Left lung (tissue), 14 donors: ENCODE measurements at places on chromosomes 2 and 18. TPM values are rescaled to one million over a fixed set of nuclear protein-coding genes. Genes with fewer than 3 reads are reported as not detected.

- DNase-seq, result no peak
Observed at GRCh38 chr18:39184176-39184575, 1618.6 kb upstream of the CELF4 start.

- DNase-seq, result peak; percentile 66
Observed at GRCh38 chr2:120669121-120669952, 66.3 kb upstream of the GLI2 start.

DNA sequence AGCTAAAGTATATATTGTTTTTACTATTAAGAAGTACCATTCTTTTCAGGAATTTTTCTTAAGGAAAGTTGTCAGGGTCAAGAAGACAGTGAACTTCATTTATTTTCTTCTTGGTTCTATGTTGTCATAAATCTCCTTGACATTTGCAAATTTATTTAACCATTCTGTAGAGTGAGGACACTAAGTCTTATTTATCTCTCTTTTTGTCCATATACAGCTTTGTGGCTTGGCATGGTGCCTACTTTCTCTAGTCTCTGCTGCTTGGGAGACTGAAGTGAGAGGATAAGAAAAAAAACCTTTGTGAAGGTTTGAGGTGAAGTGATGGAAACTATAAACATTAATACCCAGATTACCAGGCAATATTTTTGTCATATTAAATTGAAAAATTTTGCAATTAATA is 1389.4 kb downstream of the SUCLG1 start:
- no peak for DNase-seq

DNA sequence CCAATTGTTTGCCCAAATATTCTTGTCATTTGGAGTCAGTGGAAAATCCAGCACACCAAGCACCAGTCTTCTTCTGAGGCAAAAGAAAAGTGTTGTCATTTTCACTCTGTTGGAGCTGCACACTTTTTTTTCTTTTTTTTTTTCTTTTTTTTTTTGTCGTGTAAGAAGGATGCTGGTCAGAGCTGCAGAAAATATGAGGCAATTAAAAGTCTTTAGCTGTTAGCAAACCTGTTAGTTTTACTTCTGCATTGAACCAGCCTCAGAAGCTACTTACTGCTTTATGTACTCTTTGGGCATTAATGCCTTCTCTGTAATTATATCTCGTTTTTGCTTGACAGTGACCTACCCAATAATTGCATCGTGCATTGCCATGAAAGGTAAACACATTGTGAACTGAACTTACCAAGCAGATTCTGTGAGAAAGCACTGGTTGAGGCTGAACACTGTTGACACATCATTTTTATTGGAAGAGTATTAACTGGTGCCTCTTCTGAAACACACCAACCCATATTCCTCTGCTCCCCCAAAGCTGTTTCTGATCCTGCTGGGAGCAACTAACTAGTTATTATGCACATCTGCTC is 165.4 kb downstream of the CAPN13 start:
- DNase-seq, result no peak

DNA sequence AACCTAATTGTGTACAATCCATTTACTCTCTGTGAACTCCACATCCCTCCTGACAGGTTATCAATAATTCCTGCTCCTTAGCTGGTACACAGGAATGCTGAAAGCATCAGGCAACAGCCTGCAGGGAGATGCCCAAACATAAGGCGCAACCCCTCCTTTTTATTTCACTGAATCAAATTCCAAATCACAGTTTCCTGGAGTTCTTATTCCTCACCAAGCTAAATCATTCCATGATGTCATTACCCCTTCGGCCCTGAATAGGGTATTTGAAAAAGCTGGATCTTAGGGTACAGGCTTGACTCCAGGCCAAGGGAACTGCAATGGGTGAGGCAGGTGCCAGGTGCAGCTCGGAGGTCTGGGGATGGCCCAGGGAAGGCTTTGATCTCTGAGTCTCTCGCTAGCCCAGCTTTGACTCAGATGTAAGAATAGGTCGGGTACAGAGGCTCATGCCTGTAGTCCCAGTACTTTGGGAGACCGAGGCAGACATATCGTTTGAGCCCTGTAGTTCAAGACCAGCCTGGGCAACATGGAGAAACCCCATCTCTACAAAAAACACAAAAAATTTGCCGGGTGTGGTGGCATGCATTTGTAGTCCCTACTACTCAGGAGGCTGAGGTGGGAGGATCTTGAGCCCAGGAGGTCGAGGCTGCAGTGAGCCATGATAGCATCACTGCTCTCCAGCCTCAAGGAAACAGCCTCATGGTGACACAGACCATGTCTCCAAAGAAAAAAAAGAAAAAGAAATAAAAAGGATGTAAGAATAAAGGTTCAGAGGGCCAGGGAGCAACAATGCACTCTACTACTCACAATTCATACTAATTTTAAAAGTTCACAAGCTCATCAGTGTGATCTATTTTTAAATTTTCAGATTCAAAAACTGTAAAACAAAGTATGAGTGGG is 6.8 kb downstream of the FHL2 start:
- no peak for DNase-seq

GRCh38 chr2:237474931-237475703 is 11.9 kb upstream of the MLPH start:
- peak; percentile 94 for DNase-seq

DNA sequence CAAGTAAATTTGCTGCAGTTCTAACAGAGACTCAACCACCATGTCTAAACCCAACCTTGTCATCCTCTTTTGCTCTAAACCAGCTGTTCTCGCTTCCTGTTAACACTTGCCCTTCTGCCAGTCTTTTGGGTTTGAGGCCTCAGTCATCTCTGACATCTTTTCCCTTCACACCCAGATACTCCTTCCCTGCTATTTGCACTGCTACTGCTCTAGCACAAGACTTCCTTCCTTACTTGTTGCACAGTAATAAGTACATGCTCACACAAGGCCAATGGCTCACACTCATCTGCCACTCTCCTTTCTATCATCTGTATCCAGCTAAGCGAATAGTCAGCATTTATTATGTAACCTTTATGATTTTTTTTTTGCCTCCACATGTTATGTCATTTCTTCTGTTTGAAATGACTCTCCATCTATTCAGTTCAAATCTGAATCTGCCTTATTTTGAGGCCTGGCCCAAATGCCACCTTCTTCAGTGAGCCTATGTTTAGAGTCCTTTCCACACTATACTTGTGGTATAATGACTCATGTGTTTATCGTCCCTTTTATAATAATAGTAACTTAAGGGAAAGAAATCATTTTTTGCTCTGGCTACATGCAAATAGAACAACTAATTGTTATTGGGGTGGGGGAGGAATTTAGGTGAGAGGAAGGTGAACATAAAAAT is 22.5 kb upstream of the CDKL4 start:
- no peak for DNase-seq

GRCh38 chr18:62453864-62454263 is 69.0 kb upstream of the ZCCHC2 start:
- DNase-seq, result no peak

GRCh38 chr2:117789505-117789904 is 25.0 kb upstream of the DDX18 start:
- DNase-seq, result no peak

DNA sequence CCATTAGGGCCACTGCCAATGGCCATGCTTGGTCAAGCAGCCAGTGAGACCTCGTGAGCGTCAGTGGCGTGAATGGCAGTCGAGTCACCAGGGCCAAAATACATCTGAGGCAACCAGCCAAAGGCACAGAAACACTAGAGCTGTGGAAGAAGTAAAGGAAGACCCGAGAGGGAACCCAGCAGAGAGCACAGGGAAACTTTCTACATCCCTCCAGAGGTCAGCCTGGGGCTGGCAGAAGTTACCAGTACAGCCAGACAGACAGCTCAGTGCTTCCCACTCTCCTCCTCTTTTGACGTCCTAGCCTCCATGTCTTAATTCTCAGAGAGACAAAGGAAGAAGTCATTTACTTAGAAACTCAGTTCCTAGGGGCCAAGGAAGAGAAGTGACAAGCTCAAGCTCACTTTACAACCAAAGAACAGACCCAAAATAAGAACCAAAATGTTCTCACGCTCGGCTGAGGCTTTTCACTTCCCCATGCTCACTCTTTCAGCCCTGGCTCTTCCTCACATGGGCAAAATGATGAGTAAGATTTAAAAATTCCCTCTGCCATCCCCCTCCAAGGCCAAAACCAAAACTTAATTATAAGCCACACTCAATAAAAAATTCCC is 8.7 kb downstream of the CYRIA start:
- no peak for DNase-seq

DNA sequence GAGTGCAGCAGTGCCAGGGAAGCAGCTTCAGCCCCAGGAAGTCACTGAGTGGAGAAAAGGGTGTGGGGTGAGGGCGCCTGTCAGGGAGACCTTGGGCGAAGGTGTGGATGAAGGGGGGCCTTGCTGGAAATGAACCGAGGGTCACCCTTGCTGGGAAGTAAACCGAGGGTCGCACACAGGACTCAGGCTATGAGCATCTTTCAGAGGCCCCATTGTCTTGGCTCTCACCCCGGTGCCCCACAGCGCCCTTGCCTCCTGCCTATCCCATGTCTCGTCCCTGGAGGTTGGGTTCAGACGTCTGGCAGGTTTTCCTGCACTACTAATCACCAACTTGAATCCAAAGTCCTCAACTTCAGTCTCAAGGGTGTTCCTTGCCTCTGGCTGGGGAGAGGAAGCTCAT is 122.8 kb upstream of the PXDN start:
- no peak for DNase-seq

- peak; percentile 76 for DNase-seq
Observed at GRCh38 chr2:55862246-55862645, 61.3 kb downstream of the EFEMP1 start.

DNA sequence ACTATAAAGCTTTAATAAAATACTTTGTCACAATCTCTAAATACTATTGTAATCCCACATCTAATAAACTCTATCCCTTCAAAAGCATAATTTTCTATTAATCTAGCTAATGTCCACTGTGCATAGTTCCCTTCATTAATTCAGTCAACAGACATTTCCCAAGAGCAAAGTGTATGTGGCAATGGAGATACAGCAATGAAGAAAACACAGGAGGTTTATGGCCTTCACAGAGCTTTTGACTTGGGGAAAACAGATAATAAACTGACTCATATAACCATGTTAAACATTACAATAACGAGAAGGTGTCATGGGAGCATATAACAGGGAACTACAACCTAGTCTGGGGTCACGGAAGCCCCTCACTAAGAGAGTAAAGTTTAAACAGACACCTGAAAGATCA is 86.3 kb downstream of the SPIRE1 start:
- no peak for DNase-seq

DNA sequence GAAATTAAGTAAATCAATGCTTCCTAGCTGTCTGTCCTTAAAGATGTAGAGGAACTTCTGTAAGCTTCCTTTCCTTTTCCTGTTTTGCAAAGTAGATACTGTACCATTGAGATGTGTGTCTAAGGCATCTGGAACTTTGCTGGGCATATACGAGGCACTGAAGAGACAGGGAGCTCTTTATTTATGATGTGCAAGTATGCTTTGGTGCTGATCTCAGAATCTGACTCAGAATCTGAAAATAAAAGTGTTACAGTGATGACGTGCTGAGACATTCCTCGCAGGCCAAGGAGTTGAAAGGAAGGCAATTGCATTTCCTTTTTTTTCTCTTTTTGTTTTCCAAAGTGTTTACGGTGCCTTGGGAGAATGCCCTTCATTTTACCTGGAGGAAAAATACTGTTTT is 230.9 kb upstream of the RGPD4 start:
- no peak for DNase-seq

DNA sequence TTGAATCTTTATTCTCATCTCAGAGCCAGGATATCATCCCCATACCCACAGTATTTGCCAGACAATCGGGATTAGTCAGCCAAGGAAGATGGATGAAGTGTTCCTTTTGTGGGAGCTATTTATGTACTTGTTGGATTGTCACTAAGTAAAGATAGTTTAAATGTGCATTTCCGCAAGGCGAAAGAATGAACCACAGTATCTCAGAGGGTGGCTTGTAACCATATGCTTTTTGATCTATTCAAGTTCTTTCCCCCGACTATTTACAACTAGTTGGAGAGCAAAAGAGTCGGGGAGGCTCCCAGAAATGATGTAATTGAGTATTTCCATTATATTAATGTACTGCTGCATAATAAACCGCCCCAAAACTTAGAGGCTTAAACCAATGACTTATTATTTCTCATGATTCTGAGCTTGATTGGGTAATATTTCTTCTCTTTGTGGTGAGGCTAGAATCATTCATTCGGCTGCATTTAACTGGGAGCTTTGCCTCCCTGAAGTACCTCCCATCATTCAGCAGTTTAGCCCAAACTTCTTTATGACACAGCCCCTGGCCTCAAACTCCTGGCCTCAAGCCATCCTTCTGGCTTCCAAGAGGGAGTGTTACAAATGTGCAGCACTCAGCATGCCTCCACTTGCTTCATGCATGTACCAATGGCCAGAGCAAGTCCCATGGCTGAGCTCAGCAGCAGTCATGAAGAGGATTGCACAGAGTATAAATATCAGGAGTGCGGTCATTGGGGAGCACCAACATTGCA is 423.7 kb downstream of the METTL4 start:
- DNase-seq, result peak; percentile 55

GRCh38 chr2:68915393-68915792 is 37.3 kb downstream of the GKN2 start:
- no peak for DNase-seq

DNA sequence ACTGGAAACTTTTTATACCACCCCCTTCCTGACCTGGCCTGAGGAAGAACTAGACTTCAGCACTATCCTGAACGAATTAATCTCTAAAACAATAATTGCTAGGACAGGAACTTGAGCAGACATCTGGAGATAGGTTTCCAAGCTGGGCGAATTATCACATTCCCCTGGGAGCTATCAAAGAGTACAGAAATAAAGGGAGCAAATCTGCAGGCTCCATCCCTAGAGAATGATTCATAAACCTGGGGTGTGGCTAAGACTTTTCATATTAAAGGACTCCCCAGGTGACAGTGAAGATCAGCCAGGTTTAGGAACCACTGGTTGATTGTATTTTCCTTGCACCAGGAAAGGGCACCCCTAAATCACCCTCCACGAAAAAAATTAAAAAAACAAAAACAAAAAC is 105.6 kb upstream of the NOL4 start:
- no peak for DNase-seq

- no peak for DNase-seq
Observed at GRCh38 chr2:196331851-196332250, 160.5 kb upstream of the STK17B start.

DNA sequence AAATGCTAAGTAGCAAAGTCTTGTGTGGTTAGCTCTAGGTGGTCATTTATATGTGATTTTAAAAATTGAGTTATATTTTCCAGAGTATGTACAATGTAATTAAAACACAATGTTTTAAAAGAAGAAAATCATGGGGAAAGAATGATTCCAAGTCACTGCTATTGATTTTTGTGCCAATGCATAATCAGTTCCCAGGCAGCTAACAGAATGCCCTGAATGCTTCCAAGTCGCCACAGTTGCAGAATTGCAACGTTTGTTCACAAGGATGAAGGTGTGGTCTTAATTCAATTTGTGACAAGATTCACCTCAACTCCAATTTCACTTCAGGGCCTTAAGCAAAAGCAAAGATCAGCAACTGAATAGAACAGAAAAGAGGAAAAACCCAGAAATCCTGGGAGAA is 200.4 kb downstream of the SPP2 start:
- DNase-seq, result no peak

- no peak for DNase-seq
Observed at GRCh38 chr18:26802330-26803200, 62.9 kb downstream of the AQP4 start.

CRYGD gene
- total RNA-seq, result not detected

CCDC121 gene
- 2.9 TPM for total RNA-seq

MYOM1 gene
- total RNA-seq, result 1.7 TPM

POTEI gene
- not detected for total RNA-seq

ASB18 gene
- not detected for total RNA-seq

PLGLB2 gene
- total RNA-seq, result 1.2 TPM

B3GNT7 gene
- 107 TPM for total RNA-seq

SPC25 gene
- total RNA-seq, result 5.0 TPM

PDE11A gene
- total RNA-seq, result 0.73 TPM

NT5C1B gene
- not detected for total RNA-seq

NDC80 gene
- 7.3 TPM for total RNA-seq

IL36G gene
- not detected for total RNA-seq
